Frontal cortex (tissue), 4 donors: ENCODE measurements at places on chromosomes 2 and 18. TPM values are rescaled to one million over a fixed set of nuclear protein-coding genes. Genes with fewer than 3 reads are reported as not detected.
A peak's percentile ranks its signal among the peaks of the same experiment; 100 is the strongest.

The GPAT2 gene
- 2.0 TPM for total RNA-seq

DNA sequence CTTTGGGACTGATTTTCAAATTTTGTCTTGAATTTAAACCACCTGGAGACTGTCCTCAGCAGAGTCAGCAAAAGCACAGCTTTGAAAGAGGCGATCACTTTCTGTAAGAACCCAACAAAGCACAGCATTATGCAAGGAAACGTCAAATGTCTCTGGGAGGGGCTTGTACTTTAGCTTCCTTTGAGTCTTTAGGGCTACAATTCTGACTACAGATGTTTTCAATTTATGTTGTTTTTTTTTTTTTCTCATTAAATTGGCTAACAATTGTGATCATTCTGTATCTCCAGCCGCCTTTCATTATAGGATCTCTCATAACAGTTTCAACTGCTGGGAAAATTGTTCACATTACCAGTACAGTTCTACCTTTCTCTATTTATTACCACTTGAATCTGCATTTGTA is 48.3 kb downstream of the COL3A1 start:
- no peak for DNase-seq

DNA sequence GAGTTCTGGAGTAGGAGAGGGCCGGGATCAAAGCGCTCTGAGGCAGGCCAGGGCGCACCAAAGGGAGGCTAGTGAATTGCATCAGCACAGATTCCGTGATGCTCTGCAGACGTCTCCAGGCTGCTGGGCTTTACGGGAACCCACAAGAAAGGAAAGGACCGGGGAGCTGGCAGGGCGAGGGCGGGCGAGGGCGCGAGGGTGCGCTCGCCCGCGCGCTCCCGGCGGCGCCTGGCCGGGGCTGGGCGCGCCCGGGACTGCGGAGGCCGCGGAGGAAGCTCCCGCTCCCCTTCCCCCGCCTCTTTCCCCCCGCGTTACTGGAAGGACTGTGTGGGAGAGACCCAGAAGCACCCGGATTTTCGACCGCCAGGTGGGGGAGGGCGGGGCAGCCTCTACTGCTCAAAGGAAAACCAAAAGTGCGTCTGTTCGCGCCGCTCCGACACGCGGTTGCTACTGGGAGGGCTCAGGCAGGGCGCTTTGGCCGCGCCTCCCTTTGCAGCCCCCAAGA is 2.4 kb upstream of the FOSL2 start:
- DNase-seq: peak; percentile 79

GRCh38 chr2:3288470-3289170 is 89.0 kb downstream of the EIPR1 start:
- DNase-seq: no peak

DNA sequence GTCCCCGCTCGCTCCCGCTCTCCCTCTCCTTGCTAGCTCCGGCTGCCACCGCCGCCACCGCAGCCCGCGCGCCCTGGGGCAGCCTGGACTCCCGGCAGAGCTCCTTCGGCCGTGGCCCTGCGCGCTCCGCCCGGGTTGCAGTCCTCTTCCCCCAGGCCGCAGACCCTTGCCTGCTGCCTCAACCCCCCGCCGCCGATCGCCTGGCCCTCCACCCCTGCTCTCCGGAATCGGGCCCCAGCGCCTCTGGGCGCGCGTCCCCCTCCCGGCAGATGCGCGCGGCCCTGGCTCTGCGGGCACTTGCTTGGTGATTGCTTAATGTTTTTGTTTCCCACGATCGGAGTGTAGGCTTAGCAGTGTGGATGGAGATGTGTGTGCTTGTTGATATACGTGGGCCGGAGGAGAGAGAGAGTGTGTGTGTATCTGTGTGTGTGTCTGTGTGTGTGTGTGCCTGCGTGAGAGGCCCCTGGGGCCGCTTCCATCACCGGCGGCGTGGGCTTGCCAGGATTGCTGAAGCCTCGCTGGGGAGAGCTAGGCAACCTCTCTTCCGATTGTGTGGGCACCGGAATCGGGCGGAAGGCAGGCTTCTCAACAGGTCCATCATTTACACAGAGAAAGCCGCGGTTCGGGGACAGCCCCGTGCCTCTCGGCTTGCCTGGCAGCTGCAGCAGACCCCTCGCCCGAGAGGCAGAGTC is 877 bp downstream of the INHBB start:
- no peak for DNase-seq

DNA sequence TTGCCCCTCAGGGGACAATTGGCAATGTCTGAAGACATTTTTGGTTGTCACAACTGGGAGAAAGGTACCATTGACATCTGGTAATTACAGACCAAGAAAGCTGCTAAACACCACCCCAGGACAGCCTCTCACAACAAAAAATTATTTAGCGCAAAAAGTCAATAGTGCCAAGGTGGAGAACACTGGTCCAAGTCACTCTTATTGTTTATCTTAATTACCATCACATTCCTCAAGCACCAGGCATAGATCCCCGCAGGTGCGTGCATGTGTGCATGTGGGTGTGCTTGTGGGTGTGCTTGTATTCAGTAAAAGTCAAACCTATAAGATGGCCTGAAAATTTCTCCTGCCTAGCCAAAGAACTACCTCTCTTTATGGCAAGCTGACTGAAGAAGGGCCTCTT is 74.9 kb upstream of the WDR75 start:
- no peak for DNase-seq

GRCh38 chr2:18309627-18310026 is 250.8 kb downstream of the RDH14 start:
- no peak for DNase-seq

- no peak for DNase-seq
These were observed 915.4 kb downstream of the DCDC2C start for GRCh38 chr2:4618630-4619228.

DNA sequence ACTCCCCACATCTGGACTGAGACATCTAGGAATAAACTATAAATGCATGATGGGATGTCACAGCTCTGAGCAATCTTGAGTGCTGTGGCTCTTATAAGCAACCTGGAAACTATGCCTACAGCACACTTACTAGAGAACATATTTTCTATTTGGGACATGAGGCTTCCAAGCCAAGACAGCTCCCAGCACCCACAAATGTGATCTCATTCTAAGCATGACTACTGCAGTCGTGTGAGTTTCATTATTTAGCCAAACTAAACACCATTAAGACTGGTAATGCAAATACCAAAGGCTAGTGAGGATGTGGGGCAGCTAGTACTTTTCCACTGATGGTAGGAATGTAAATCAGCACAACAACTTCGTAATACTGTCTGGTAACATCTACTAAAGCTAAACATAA is 72.5 kb downstream of the RTTN start:
- no peak for DNase-seq

- DNase-seq: no peak
These were observed 55.9 kb upstream of the HAAO start for GRCh38 chr2:42848265-42848664.

The TMEM247 gene
- total RNA-seq: not detected

DNA sequence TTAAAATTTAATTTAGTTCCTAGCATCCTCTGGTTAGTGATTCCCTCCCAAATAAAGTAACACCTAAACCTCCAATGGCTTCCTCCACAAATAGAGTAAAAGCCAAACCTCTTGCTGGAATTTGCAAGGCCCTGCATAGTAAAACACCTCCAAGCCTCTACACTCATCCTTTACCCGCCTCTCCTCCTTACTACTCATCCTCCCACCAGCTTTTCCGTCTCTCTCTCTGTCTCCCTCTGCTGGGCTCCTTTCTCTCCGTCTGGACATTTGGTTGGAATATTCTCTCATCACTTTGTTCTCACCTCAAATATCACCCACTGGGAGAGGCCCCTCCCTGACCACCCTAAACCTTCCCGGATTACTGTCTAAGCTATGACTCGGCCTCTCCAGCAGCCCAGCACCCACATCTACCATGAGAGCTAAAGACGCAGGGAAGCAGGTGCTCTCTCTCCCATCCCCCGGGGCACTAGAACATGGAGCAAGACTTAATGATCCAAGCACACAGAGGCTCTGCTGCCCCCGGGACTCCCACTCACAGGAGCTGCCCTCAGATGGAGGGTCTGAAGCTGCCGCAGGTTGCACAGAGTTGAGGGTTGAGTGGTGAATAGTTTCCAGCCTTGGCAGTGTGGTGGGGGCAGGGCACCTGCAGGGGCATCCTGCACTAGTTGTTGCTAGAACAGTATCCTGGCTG is 167.2 kb downstream of the FBXO15 start:
- DNase-seq: no peak

The HOXD12 gene
- not detected for total RNA-seq

The LRRC30 gene
- not detected for total RNA-seq

The FHOD3 gene
- 46.9 TPM for total RNA-seq

GRCh38 chr2:46716927-46717326 is 198.7 kb downstream of the MCFD2 start:
- DNase-seq: no peak

- no peak for DNase-seq
These were observed 44.9 kb downstream of the HPCAL1 start for GRCh38 chr2:10347562-10347948.

The ACAA2 gene
- 23.2 TPM for total RNA-seq

DNA sequence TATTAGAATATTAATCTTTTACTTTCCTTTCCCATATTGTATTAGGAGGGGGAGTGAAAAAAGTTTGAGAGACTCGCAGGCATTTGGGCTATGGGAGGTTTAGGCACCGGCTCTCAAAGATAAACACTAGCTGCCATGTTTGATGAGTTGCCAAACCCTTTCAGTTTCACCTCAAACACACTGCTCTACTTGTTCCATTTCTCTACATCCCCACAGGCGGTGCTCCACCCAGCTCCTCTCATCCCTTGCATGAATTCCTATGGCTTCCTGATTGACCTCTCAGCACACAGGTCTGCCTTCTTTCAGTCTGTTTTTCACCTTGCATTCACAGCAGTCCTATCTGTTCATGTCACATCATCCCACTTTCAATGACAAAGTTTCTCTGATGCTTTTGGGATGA is 65.7 kb downstream of the MEP1B start:
- DNase-seq: no peak

- DNase-seq: no peak
These were observed 22.3 kb downstream of the KIAA1328 start for GRCh38 chr18:36851202-36851590.

GRCh38 chr2:156333274-156333950 is 891 bp upstream of the NR4A2 start:
- DNase-seq: no peak

- DNase-seq: peak; percentile 72
These were observed 62.1 kb upstream of the ACKR3 start for GRCh38 chr2:236507393-236508085.

The LTBP1 gene
- total RNA-seq: 22.8 TPM

- DNase-seq: no peak
These were observed 149.3 kb downstream of the FAM124B start for GRCh38 chr2:224252631-224253030.

GRCh38 chr2:12637754-12638153 is 79.0 kb upstream of the TRIB2 start:
- DNase-seq: no peak

DNA sequence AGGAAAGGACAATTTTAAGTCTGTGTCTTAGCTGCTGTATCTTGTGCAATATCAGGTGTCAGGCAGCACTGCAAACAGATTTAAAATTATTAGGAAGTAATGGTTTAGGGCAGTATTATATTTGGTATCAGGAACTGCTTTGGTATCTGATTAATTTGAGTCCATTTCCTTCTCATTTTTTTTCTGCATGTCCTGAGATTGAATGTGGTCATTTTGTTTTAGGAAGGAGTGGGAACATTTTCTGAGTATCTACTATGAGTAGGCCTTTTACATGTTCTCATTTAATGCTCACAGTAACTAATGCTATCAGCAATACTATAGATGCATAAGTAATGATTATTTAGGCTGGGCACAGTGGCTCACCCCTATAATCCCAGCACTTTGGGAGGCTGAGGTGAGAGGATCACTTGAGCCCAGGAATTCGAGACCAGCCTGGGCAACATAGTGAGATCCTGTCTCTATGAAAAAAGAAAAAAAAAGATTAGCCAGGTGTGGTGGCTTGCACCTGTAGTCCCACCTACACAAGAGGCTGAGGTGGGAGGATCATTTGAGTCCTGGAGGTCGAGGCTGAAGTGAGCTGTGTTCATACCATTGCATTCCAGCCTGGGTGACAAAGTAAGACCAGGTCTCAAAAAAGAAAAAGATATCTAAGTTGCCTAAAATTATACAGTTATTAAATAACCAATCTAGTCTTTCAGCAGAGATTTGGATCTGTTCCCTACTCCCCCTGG is 4.7 kb downstream of the FMNL2 start:
- no peak for DNase-seq

The SPC25 gene
- total RNA-seq: 5.3 TPM

GRCh38 chr2:168182550-168183249 is 64.7 kb downstream of the STK39 start:
- no peak for DNase-seq

The CTNNA2 gene
- 182 TPM for total RNA-seq

DNA sequence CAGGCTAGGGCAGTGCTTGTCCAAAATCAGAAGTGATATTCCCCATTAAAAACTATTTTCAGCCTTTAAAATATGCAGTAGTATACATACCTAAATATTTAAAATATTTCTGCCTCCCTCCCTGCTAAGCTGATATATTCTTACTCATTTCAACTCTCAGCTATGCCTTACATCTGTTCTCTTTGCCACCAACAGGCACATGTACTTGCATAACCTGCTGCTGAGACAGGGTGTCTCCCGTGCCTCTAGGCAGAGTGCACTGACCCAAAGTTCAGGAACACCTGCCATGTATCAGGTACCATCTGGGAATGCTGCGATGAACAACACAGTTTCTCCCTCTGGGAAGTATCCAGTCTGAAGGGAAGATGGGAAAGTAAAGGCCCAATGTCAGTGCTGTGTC is 91.7 kb downstream of the STK39 start:
- DNase-seq: no peak

DNA sequence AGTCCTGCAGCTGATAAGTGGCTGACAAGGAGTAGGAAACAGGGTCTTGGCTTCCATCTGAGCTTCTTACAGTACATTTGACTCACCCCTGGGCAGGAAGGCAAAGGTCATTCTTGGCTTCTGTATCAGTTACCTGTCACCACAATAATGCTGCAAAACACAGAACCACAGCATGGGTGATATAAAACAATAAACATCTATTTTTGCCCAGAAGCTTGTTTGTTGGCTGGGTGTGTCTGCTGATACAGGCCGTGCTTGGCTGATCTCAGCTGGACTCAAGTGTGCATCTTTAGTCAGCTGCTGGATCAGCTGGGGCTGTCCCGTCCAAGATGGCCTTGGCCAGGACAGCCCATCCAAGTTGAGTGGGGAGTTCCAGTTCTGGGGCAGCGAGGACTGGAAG is 34.7 kb downstream of the ONECUT2 start:
- no peak for DNase-seq

DNA sequence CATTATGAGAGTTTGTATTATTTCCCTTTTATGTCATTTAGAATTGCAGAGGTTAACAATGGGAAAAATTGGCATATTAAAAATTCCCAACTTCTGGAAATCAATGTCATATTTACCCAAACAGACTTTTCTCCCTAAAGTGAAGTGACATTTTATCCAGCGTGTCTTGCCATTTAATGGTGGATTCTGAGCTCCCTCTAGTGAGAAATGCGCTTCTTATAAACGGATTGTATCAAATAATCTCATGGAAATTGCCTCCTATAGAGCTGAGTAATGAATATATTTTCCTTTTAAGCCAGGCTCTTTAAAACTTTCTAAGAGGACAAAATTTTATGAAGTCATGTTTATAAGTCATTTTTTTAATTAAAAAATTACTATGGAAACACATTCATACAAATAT is 5.7 kb upstream of the GCFC2 start:
- DNase-seq: peak; percentile 18
